CD8-positive, alpha-beta memory T cell (primary cell): ENCODE measurements at places on chromosomes 11 and 22. TPM values are rescaled to one million over a fixed set of nuclear protein-coding genes. Genes with fewer than 3 reads are reported as not detected.

- H3K36me3 ChIP-seq = no peaks in the 10 kb centered on the region
- no peak for DNase-seq
- no peaks in the 10 kb centered on the region for H3K4me1 ChIP-seq
These were observed 103.9 kb downstream of the TIMP3 start for GRCh38 chr22:32905400-32905799.

PAAF1 gene
- 29.5 TPM for total RNA-seq

KCNJ1 gene
- total RNA-seq = not detected

GGT1 gene
- total RNA-seq = 36.9 TPM

DNA sequence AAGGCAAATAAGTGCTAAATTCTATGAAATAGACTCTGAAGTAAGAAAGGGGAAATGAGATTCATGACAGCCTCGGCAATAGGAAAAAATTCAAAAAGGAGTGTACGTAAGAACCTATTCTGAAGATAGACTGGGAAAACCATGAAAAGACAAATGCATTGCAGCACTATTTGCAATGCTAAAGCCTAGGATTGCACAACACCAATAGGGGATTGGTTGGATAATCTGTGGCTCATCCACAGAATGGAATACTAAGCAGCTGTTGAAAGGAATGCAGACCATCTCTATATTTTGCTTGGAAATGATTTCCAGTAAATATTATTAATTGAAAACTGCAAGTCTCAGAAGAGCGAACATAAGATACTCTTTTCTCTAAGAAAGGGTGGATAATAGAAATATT, 91.7 kb upstream of the CLMP start:
- H3K4me3 ChIP-seq = no peak overlapping the region
- no peak for DNase-seq
- H3K27ac ChIP-seq = no peak overlapping the region
- no peaks in the 10 kb centered on the region for H3K36me3 ChIP-seq
- peaks cover 4% of the 10 kb centered on the region for H3K27me3 ChIP-seq
- no peaks in the 10 kb centered on the region for H3K4me1 ChIP-seq

DNA sequence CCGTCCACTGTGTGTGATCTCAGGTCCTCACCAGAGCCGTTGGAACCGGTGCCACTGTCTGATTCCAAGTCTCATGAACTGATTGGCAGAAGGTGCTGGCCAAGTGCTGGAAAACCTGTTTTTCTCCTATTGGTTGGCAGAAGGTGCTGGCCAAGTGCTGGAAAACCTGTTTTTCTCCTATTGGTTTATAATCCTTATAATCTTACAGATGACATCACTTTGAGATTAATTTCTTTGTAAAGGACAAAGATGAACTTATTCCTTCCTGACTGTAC, 1106.3 kb downstream of the BRD1 start:
- no peaks in the 10 kb centered on the region for H3K4me1 ChIP-seq
- DNase-seq = no peak

GRCh38 chr11:122513997-122514396, 141.5 kb upstream of the UBASH3B start:
- no peak overlapping the region for H3K4me3 ChIP-seq
- no peak for DNase-seq
- H3K27ac ChIP-seq = no peak overlapping the region
- peaks cover 4% of the 10 kb centered on the region for H3K27me3 ChIP-seq
- no peaks in the 10 kb centered on the region for H3K4me1 ChIP-seq

- peaks cover 26% of the 10 kb centered on the region for H3K36me3 ChIP-seq
- peaks cover 13% of the 10 kb centered on the region for H3K4me1 ChIP-seq
- no peak overlapping the region for H3K4me3 ChIP-seq
- no peaks in the 10 kb centered on the region for H3K27me3 ChIP-seq
These were observed 10.3 kb downstream of the CAT start for GRCh38 chr11:34449013-34449412.

TRPM5 gene
- total RNA-seq = not detected

DNA sequence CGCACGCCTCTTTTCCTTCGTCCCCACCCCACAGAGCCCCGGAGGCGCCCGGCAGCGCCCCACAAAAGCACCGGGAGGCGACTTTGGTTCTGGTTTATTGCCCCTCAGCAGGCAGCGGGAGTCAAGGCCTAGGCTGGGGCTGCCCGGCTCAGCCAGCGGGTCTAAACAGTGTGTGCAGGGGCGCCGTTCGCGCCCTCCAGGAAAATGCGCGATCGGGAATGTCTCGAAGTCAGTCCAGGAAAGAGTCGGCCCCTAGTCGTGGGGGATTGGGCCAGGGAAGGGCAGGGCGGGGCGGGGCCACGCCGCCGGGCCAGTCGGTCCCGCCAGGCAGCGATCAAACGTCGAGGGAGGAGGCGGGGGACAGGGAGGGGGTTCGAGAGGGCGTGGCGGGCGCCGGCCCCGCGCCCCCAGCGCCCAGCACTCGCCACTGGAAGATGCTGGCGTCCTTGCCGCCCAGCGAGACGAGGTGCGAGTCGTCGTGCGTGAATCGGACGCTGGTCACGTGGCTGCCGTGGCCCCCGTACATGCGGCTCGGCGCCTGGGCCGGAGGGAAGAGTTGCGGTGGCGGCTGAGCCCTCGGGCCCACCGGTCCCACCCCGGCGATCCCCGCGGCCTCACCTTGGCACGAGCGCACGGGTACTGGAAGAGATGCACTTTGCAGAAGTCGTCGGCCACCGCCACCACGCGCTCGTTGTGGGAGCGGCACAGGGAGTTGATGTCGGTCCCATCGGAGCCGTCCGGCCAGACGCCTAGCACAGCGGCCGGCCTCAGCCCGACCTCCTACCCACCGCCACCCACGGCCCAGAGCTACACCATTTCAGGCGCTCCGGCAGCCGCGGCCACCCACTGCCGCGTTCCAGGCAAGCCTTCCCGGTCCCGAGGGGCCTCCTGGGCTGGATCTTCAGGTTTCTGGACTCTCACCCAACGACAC, 741 bp upstream of the MTA2 start:
- H3K27me3 ChIP-seq = no peaks in the 10 kb centered on the region
- peaks cover 25% of the 10 kb centered on the region for H3K4me1 ChIP-seq
- H3K4me3 ChIP-seq = peak overlapping the region; percentile 89
- H3K36me3 ChIP-seq = peaks cover 42% of the 10 kb centered on the region
- H3K27ac ChIP-seq = peak overlapping the region; percentile 86

DNA sequence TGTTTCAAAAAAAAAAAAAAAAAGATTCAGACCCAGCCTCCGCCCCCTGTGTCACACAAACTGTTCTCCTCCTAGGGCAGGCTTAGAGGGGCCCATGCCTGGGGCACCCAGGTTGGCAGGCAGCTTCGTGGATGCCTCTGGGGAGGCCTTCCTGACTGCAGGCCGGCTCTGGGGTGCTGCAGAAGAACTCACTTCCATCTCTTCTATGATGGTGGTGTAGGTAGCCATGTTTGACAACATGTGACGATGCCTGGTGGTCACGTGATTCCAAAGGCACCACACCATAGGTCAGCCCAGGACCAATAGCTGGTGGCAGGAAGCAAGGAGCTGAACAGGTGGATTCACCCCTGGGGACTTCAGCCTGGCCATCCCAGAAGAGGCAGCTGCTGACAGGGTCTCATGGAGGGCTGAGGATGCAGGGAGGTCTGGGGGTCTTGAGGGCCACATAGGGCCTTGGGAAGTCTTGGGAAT, 24.1 kb upstream of the CELSR1 start:
- H3K27me3 ChIP-seq = no peaks in the 10 kb centered on the region
- H3K27ac ChIP-seq = no peak overlapping the region
- H3K4me3 ChIP-seq = no peak overlapping the region

DNA sequence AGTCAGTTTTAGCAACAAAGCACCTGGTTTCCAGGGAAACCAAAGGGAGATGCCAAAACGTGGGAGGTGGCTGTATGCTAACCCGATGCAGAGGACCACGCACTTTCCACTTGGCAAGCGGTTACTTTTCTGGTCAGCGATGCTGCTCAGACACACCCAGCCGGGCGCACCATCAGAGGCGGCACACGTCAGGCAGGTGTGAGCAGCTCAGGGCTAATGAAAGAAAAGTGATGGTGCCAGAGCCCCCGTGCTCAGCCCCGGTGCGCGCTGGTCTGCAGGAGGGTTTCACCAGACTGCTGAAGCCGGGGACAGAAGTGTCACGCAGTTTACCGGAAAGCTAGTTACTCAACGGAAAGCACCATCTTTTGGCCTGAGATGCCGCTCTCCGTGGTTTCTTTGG, 5.7 kb downstream of the LTO1 start:
- H3K27me3 ChIP-seq = no peaks in the 10 kb centered on the region
- no peak overlapping the region for H3K4me3 ChIP-seq
- DNase-seq = no peak
- no peak overlapping the region for H3K27ac ChIP-seq
- H3K36me3 ChIP-seq = peaks cover 30% of the 10 kb centered on the region

- no peaks in the 10 kb centered on the region for H3K36me3 ChIP-seq
- no peaks in the 10 kb centered on the region for H3K4me1 ChIP-seq
- no peak overlapping the region for H3K27ac ChIP-seq
- no peak for DNase-seq
- H3K27me3 ChIP-seq = no peaks in the 10 kb centered on the region
- no peak overlapping the region for H3K4me3 ChIP-seq
These were observed 48.5 kb upstream of the VPREB1 start for GRCh38 chr22:22196018-22196533.

ISX gene
- total RNA-seq = not detected

GRCh38 chr22:28920757-28921584, 37.6 kb downstream of the ZNRF3 start:
- DNase-seq = no peak
- H3K36me3 ChIP-seq = no peaks in the 10 kb centered on the region
- no peaks in the 10 kb centered on the region for H3K27me3 ChIP-seq
- H3K4me1 ChIP-seq = no peaks in the 10 kb centered on the region
- no peak overlapping the region for H3K4me3 ChIP-seq
- H3K27ac ChIP-seq = no peak overlapping the region

DNA sequence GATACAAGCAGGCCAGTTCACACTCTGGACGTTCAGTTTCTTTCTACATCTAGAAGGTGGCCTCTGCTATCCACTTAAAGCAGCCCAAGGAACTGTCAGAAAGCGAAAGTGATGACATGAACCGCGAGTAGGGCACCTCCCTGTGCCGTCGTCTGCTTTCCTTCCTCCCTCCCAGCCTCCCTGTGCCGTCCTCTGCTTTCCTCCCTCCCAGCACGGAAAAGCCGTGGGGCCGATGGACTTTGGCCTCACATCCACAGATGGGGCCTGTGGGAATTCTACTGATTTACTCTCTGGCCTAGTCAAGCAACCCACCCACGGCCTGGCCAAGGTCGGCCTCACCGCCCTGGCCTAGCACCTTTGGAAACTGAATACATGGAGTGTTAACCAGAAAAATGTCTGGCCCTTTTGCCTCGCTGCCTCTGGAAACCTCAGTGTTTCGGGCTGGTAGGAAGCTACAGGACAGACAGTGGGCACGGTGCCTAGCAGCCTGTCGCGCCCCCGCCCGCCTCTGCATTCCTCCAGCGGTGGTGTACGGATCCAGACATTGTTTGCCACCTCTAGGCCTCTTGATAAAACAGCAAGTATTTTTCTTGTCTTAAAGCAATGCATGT, 14.2 kb downstream of the PEX26 start:
- H3K4me3 ChIP-seq = peak overlapping the region; percentile 39
- peak; percentile 4 for DNase-seq
- no peaks in the 10 kb centered on the region for H3K4me1 ChIP-seq

DNA sequence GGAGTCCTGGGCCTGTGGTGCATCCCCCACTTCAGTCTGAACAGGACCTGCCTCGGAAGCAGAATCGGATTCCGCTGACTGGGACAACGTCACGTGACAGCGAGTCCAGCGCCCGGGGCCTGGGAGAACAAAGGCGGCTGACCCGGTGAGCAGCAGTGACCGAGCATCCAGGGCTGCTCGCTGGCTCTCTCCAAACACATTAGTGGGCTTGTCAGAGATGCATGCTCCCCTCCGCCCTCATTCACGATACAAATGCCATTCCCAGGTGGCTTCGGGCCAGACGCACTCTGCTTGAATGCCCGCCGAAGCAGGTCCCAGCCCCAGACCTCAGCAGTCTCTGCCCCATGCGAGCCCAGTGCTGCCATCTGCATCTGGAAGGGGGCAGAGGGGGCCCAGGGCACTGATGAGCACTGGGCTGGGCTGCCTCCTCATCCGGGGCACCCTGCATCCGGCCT, 91.0 kb downstream of the WNT7B start:
- DNase-seq = peak; percentile 28
- H3K4me3 ChIP-seq = no peak overlapping the region
- H3K4me1 ChIP-seq = no peaks in the 10 kb centered on the region
- peaks cover 6% of the 10 kb centered on the region for H3K27me3 ChIP-seq

CELSR1 gene
- 0.15 TPM for total RNA-seq

GRCh38 chr11:65340226-65340625, 6.6 kb downstream of the DPF2 start:
- peaks cover 7% of the 10 kb centered on the region for H3K4me1 ChIP-seq
- H3K27me3 ChIP-seq = no peaks in the 10 kb centered on the region
- no peak overlapping the region for H3K27ac ChIP-seq
- no peak for DNase-seq

BEST1 gene
- 0.09 TPM for total RNA-seq

ZNF280B gene
- 3.2 TPM for total RNA-seq

GRCh38 chr11:86570020-86570419, 102.4 kb downstream of the ME3 start:
- H3K4me1 ChIP-seq = no peaks in the 10 kb centered on the region
- H3K27me3 ChIP-seq = no peaks in the 10 kb centered on the region
- no peak overlapping the region for H3K27ac ChIP-seq
